Vagina (tissue), 2 donors: ENCODE measurements at places on chromosomes 5 and 9.

GRCh38 chr9:136820971-136821825, 13.4 kb downstream of the RABL6 start:
- no peak overlapping the region for H3K27ac ChIP-seq
- no peaks in the 10 kb centered on the region for H3K27me3 ChIP-seq
- H3K4me1 ChIP-seq = peaks cover 18% of the 10 kb centered on the region
- H3K4me3 ChIP-seq = peak overlapping the region; percentile 33
- no peak for DNase-seq

DNA sequence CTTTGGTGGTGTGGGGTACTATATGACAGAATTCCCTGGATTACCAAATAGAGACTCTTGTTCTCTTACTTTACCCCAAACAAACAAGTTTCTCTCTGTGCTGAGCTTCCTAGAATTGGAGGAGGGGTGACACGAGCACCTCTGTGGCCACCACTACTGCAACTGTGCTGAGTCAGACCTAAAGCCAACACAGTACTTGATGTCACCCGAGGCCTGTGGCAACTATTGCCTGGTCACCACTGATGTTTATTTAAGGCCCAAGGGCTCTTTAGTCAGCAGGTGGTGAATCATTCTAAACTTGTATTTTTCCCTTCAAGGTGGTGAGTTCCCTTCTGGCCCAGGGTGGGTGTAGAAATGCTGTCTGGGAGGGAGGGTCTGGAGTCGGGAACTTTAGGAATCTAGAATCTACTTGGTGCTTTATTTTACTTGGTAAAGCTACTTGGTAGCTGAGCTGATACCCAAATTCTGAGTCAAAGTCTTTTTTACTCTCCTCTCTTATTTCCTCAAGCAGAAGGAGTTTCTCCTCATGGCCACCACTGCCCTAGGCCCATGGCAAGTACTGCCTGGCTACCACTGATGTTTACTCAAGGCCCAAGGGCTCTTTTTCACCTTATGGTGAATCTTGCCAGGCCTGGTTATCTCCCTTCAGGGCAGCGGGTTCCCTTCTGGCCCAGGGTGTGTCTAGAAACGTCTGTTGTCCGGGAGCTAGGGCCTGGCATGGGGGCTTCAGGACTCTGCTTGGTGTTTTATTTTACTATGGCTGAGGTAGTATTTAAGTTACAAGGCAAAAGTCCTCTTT, 9.8 kb downstream of the LURAP1L start:
- H3K36me3 ChIP-seq = no peaks in the 10 kb centered on the region
- peak overlapping the region; percentile 84 for H3K27ac ChIP-seq
- H3K27me3 ChIP-seq = no peaks in the 10 kb centered on the region
- no peak overlapping the region for H3K4me3 ChIP-seq
- DNase-seq = no peak

- peaks cover 5% of the 10 kb centered on the region for H3K4me1 ChIP-seq
- no peak for DNase-seq
- no peak overlapping the region for H3K27ac ChIP-seq
- H3K27me3 ChIP-seq = no peaks in the 10 kb centered on the region
These were observed 245.4 kb upstream of the ANKH start for GRCh38 chr5:15116996-15117395.

DNA sequence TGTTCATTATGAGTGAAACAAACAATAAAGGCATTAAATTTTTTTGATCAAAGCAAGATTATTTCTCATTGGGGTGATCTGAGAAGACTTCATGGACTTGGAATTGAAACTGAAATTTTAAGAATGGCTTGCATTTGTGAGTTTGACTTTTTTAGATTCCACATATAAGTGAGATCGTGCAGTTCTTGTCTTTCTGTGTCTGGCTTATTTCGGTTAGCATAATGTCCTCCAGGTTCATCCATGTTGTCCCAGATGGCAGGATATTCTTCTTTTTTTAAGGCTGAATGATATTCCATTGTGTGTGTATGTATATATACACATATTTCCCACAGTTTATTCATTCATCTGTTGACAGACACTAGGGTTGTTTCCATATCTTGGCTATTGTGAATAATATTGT, 716.5 kb downstream of the PRELID2 start:
- H3K27ac ChIP-seq = no peak overlapping the region
- H3K36me3 ChIP-seq = no peaks in the 10 kb centered on the region
- H3K4me3 ChIP-seq = no peak overlapping the region

GRCh38 chr9:126985870-126986498, 71.4 kb downstream of the RALGPS1 start:
- H3K36me3 ChIP-seq = no peaks in the 10 kb centered on the region
- no peak overlapping the region for H3K4me3 ChIP-seq
- DNase-seq = no peak
- peaks cover 31% of the 10 kb centered on the region for H3K4me1 ChIP-seq
- no peaks in the 10 kb centered on the region for H3K27me3 ChIP-seq
- no peak overlapping the region for H3K27ac ChIP-seq

- peaks cover 85% of the 10 kb centered on the region for H3K4me1 ChIP-seq
- DNase-seq = no peak
- peak overlapping the region; percentile 69 for H3K27ac ChIP-seq
- no peaks in the 10 kb centered on the region for H3K36me3 ChIP-seq
- H3K4me3 ChIP-seq = no peak overlapping the region
- H3K27me3 ChIP-seq = no peaks in the 10 kb centered on the region
These were observed 52.8 kb downstream of the CAST start for GRCh38 chr5:96714951-96715451.

- H3K27ac ChIP-seq = no peak overlapping the region
- no peaks in the 10 kb centered on the region for H3K36me3 ChIP-seq
- no peaks in the 10 kb centered on the region for H3K4me1 ChIP-seq
- H3K4me3 ChIP-seq = no peak overlapping the region
These were observed 8.2 kb upstream of the ZFYVE16 start for GRCh38 chr5:80399526-80400239.

DNA sequence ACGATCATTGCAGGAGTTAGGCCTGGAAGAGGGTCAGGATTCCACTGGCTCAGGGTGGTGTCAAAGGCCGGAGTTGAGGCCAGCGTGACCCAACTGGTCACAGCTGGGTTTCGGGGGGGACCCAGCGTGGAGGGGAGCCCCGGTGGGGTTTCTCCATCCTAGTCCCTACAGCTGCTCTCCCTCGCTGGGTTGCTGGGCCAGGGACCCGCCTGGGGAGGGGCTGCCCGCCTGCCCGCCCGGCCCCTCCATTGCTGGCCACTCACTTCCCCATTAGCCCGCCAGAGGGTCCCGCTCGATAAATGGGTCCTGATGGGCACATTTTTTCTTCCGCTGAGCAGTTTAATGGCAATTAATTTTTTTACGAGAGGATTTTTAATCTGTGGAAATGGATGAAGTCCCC, 8.8 kb downstream of the CCDC187 start:
- H3K36me3 ChIP-seq = no peaks in the 10 kb centered on the region
- no peaks in the 10 kb centered on the region for H3K27me3 ChIP-seq
- no peak overlapping the region for H3K27ac ChIP-seq
- peaks cover 6% of the 10 kb centered on the region for H3K4me1 ChIP-seq
- H3K4me3 ChIP-seq = no peak overlapping the region

- no peak overlapping the region for H3K4me3 ChIP-seq
- H3K36me3 ChIP-seq = no peaks in the 10 kb centered on the region
- H3K27me3 ChIP-seq = no peaks in the 10 kb centered on the region
- H3K27ac ChIP-seq = no peak overlapping the region
These were observed 5.5 kb downstream of the GGTA1 start for GRCh38 chr9:121494192-121494591.

DNA sequence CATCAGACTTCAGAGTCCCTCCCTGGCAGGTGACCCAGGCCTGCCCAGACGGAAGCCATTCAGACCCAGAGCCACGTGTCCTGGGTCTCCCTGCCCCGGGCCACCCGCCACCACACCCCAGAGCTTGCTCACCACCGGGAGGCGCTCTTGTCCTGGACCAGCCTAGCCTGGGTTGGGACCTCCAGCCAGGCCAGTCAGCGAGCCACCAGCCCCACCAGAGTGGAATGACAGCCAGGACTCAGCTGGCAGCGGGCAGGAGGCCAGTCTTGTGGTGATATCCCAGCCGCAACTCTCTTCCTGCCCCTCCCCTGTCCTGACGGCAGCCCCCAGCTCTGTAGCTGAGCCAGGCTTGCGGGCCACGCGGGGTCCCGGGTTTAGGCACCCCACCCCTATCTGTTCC, 1.7 kb upstream of the PTGDS start:
- no peaks in the 10 kb centered on the region for H3K27me3 ChIP-seq
- peaks cover 43% of the 10 kb centered on the region for H3K4me1 ChIP-seq
- H3K27ac ChIP-seq = peak overlapping the region; percentile 87
- H3K4me3 ChIP-seq = no peak overlapping the region
- DNase-seq = no peak

DNA sequence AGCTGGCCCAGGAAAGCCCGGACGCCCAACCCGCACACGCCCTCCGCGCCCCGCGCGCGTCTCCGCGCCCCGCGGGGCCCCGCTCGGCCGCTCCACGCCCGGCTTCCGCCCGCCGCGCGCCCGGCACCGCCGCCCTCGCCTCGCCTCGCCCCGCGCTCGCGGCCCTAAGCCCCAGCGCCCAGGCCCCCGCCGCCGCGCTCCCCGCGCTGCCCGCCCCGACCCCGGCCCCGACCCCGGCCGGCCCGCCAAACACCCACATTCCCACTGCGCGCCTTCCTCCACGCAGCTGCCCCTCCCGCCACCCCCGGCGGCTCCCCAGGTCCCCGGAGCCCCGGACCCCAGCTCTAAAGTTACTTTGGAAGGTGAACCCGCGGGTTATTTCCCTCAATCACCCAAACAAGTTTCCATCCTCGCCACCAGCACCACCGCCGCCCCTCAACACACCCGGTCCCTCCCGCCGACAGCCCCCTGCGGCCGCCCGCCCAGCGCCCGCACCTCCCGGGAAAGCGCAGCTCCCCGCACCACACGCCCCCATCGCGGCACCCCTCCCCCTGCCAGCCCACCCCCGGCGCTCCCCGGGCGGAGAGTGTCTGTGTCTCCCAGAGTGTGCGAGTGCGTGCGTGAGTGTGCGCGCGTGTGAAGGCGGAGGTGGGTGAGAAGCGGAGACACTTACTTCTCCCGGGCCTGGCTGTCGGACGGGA, 439 bp downstream of the SSBP2 start:
- H3K27me3 ChIP-seq = no peaks in the 10 kb centered on the region
- H3K36me3 ChIP-seq = no peaks in the 10 kb centered on the region
- peaks cover 41% of the 10 kb centered on the region for H3K4me1 ChIP-seq
- peak overlapping the region; percentile 99 for H3K27ac ChIP-seq
- peak overlapping the region; percentile 95 for H3K4me3 ChIP-seq
